Heart left ventricle (tissue), 16 donors: ENCODE measurements at places on chromosomes 6 and 20. TPM values are rescaled to one million over a fixed set of nuclear protein-coding genes. Genes with fewer than 3 reads are reported as not detected.

GRCh38 chr20:45440424-45440823, 24.5 kb downstream of the PIGT start:
- no peak for DNase-seq

The NEDD9 gene
- 21.2 TPM for polyA plus RNA-seq

DNA sequence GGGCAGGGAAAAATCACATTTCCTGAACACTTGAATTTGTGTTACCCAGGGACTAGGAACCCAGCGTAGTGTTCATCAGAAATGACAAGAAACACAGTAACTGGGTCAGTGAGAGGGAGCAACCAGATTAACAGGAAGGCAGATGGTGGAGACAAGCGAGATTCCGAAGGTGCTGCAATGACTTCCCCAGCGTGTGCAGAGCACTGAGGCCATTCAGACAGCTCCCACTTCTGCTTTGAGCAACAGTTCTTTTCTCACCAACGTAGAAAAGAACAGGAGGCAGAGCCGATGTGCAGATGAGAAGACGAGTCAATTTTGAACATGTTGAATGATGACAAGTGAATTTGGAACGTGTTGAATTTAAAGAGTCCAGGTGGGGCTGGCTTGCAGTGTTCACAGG, 63.1 kb upstream of the IFNGR1 start:
- DNase-seq: no peak

DNA sequence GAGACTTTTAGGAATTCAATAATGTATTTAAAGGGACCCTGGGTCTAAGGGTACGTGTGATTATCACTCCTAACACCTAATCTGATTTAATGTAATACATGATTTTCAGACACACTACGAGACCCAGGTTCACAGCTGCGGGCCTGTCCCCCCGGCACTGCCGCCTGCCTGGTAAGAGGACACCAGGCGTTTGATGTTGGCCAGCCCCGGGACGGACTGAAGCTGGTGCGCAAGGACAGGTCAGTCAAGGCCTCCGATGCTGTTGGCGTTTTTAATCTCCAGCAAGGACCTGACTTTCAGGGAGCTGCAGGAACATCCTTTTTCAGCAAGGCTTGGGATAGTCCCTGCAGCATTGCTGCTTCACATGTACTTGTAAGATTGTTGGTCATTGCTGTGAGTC, 58.2 kb downstream of the IGF2R start:
- DNase-seq: no peak

- DNase-seq: no peak
These were observed 79.0 kb upstream of the EEF1E1 start for GRCh38 chr6:8181160-8181881.
